H9 (cell line): ENCODE measurements at places on chromosomes 12 and 14. TPM values are rescaled to one million over a fixed set of nuclear protein-coding genes. Genes with fewer than 3 reads are reported as not detected.

DNA sequence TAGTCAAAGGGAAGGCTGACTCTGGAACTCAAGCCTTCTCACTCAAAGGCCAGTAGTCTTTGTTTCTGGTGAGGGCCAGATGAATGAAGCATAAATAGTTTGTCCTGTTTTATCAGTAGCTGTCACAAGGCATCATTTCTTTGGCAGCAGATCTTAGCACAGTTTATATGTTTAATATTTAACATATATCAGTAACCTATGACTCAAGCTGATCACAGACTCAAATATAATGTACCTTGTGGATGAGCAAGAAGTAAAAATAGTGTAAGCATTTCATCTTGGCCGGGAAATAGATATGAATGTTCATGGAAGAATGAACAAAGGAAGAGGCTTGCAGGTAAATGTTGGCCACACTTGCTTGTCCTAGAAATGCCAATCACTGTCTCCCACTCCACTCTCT is 158.3 kb upstream of the BMP4 start:
- no peak overlapping the region for H3K27ac ChIP-seq
- peaks cover 4% of the 10 kb centered on the region; the same call in 1 of the 2 replicates for H3K36me3 ChIP-seq
- H3K27me3 ChIP-seq: no peaks in the 10 kb centered on the region

GRCh38 chr14:103136388-103137271 is 13.4 kb downstream of the TNFAIP2 start:
- H3K36me3 ChIP-seq: peaks cover 17% of the 10 kb centered on the region; the same call in 1 of the 2 replicates
- H3K27me3 ChIP-seq: no peaks in the 10 kb centered on the region
- H3K4me1 ChIP-seq: no peaks in the 10 kb centered on the region; the same call in 1 of the 2 replicates
- DNase-seq: peak; percentile 85
- 0 out of 3 replicates have a peak overlapping the region, but pooled peaks have one; percentile 31 for H3K4me3 ChIP-seq
- no peak overlapping the region for H3K27ac ChIP-seq

GRCh38 chr12:7694556-7695236 is 879 bp downstream of the GDF3 start:
- peak overlapping the region; percentile 58 for H3K27ac ChIP-seq
- H3K4me1 ChIP-seq: peaks cover 4% of the 10 kb centered on the region; the same call in 1 of the 2 replicates
- peaks cover 3% of the 10 kb centered on the region; the same call in 1 of the 2 replicates for H3K36me3 ChIP-seq
- H3K4me3 ChIP-seq: peak overlapping the region; percentile 2; the same call in 1 of the 2 replicates
- DNase-seq: peak; percentile 48
- no peaks in the 10 kb centered on the region for H3K27me3 ChIP-seq

The FGF23 gene
- total RNA-seq: 0.13 and 0.24 TPM in 2 replicates

The LAG3 gene
- 1.7 and 2.2 TPM in 2 replicates for total RNA-seq

- DNase-seq: no peak
- H3K4me3 ChIP-seq: no peak overlapping the region
- H3K27me3 ChIP-seq: no peaks in the 10 kb centered on the region
- H3K27ac ChIP-seq: no peak overlapping the region
Measured at GRCh38 chr14:22552827-22553076, 36.3 kb downstream of the DAD1 start.

DNA sequence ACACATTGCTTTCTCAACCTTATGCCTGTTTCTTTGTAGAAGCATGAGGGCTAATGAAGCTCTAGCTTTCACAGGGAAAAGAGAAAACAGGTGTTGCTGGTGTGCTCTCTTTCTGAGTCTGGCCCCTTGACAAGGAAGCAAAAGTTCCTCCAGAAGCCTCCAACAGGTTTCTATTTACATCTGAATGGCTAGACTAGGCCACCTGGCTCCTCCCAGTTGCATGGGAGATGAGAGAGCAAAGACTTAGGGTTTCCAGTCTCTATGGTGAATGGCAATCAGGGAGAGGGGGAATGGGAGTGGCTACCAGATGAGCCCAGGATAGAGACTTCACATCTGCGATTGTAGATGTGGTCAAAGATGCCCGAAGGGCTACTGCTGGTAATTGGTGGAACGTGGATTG is 138.1 kb upstream of the PLXNC1 start:
- H3K4me3 ChIP-seq: no peak overlapping the region
- DNase-seq: peak; percentile 94
- peak overlapping the region; percentile 32 for H3K27ac ChIP-seq
- no peaks in the 10 kb centered on the region; the same call in 1 of the 2 replicates for H3K4me1 ChIP-seq

GRCh38 chr12:74031045-74031444 is 506.6 kb upstream of the ATXN7L3B start:
- H3K27ac ChIP-seq: no peak overlapping the region
- H3K4me3 ChIP-seq: no peak overlapping the region
- no peaks in the 10 kb centered on the region for H3K36me3 ChIP-seq
- no peaks in the 10 kb centered on the region for H3K27me3 ChIP-seq
- no peaks in the 10 kb centered on the region for H3K4me1 ChIP-seq

- no peaks in the 10 kb centered on the region for H3K27me3 ChIP-seq
- no peak overlapping the region for H3K27ac ChIP-seq
- H3K4me3 ChIP-seq: no peak overlapping the region
- H3K4me1 ChIP-seq: peaks cover 3% of the 10 kb centered on the region; the same call in 1 of the 2 replicates
- H3K36me3 ChIP-seq: no peaks in the 10 kb centered on the region
Measured at GRCh38 chr12:28855761-28856310, 293.2 kb upstream of the FAR2 start.

The BTBD6 gene
- 22.9 and 23.3 TPM in 2 replicates for total RNA-seq

- no peak overlapping the region for H3K27ac ChIP-seq
- H3K4me3 ChIP-seq: no peak overlapping the region
- H3K36me3 ChIP-seq: no peaks in the 10 kb centered on the region
- no peaks in the 10 kb centered on the region; the same call in 1 of the 2 replicates for H3K27me3 ChIP-seq
- DNase-seq: no peak
- H3K4me1 ChIP-seq: no peaks in the 10 kb centered on the region
Measured at GRCh38 chr12:104219361-104219892, 3.8 kb downstream of the TXNRD1 start.

The FOXN4 gene
- 0.29 and 0.39 TPM in 2 replicates for total RNA-seq

DNA sequence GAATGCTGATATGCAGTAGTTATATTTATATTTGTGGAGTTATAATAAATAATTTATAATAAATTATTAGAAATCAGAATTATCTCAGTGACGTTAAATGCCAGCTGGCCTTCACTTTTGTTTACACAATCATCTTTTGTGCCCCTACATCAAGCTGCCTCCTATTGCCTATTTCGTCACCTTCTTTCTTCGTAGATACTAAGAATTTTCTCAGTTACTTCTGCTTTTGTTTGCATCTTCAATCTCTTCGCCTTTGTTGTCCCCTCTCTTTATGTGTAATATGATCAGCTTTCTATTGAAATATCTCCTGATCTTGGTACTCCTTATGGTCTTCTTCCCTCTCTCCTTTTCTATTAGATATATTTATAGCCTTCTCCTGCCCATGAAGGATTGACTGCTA is 197.0 kb downstream of the ERC1 start:
- DNase-seq: no peak
- H3K27me3 ChIP-seq: no peaks in the 10 kb centered on the region
- no peaks in the 10 kb centered on the region for H3K36me3 ChIP-seq
- H3K4me1 ChIP-seq: 0 out of 2 replicates have a peak, but pooled peaks cover 3% of the 10 kb centered on the region
- H3K4me3 ChIP-seq: no peak overlapping the region
- H3K27ac ChIP-seq: no peak overlapping the region

GRCh38 chr12:75713434-75713833 is 202.0 kb upstream of the KRR1 start:
- H3K27me3 ChIP-seq: no peaks in the 10 kb centered on the region

The PRIMA1 gene
- 1.7 and 2.3 TPM in 2 replicates for total RNA-seq

DNA sequence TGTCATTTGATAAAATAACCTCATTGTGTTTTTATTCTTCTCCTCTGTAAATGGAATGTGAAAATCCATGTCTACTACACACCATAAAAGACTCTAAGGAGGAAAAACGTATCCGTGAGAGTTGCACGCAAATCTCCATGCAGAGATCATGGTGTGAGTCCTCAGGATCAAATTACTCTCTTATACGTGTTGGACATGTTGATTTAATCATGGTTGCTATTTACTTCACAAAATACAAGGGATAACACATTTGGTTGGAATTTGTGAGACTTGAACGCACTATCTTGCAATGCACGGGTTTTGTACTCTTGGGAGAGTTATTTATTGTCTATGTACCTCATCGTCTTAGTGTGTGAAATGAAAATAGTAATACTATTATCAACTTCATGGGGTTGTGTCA is 128.0 kb upstream of the RASSF8 start:
- no peaks in the 10 kb centered on the region for H3K4me1 ChIP-seq
- no peaks in the 10 kb centered on the region for H3K27me3 ChIP-seq
- H3K36me3 ChIP-seq: no peaks in the 10 kb centered on the region
- no peak overlapping the region for H3K4me3 ChIP-seq
- DNase-seq: no peak

- H3K27me3 ChIP-seq: peaks cover 3% of the 10 kb centered on the region
- no peak overlapping the region for H3K4me3 ChIP-seq
- peaks cover 3% of the 10 kb centered on the region for H3K4me1 ChIP-seq
- no peak for DNase-seq
Measured at GRCh38 chr14:38042322-38042721, 165.4 kb upstream of the SSTR1 start.

DNA sequence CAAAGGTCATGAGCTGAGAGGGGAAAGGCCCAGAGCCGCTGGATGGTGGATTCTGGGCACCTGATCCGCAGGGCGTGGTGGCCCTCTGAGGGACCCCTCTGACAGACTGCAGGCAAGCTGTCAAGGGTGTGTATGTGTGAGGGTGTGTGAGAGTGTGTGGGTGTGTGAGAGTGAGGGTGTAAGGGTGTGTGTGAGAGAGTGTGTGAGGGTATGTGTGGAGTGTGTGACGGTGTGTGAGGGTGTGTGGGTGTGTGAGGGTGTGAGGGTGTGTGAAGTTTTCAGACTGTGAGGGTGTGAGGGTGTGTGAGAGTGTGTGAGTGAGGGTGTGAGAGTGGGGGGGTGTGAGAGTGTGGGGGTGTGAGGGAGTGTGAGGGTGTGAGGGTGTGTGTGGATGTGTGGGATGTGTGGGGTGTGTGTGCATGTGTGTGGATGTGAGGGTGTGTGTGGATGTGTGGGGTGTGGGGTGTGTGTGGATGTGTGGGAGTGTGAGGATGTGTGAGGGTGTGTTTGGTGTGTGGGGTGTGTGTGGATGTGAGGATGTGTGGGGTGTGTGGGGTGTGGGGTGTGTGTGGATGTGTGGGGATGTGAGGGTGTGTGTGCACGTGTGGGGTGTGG is 156.7 kb downstream of the TMEM121 start:
- no peak overlapping the region for H3K27ac ChIP-seq
- no peak overlapping the region; the same call in 2 of the 3 replicates for H3K4me3 ChIP-seq
- no peaks in the 10 kb centered on the region for H3K4me1 ChIP-seq
- H3K27me3 ChIP-seq: no peaks in the 10 kb centered on the region
- no peak for DNase-seq
- peaks cover 18% of the 10 kb centered on the region for H3K36me3 ChIP-seq

The KRT6A gene
- total RNA-seq: not detected in 2 replicates

- no peak overlapping the region for H3K27ac ChIP-seq
- H3K4me1 ChIP-seq: peaks cover 13% of the 10 kb centered on the region; the same call in 1 of the 2 replicates
- DNase-seq: no peak
Measured at GRCh38 chr12:57008178-57008577, 1.8 kb upstream of the ZBTB39 start.

The OTOGL gene
- 0.11 and 0.24 TPM in 2 replicates for total RNA-seq

DNA sequence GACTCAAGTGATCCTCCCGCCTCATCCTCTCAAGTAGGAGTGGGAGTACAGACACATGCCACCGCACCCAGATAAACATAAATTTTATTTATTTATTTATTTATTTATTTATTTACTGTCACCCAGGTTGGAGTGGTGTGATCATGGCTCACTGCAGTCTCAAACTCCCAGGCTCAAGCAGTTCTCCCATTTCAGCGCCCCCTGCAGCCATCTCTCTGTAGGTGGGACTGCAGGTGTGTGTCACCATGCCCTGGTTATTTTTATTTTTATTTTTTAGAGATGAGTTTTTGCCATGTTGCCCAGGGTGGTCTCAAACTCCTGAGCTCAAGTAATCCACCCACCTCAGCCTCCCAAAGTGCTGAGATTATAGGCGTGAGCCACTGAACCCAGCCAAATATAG is 33.2 kb upstream of the KIF21A start:
- no peak overlapping the region for H3K27ac ChIP-seq
- no peaks in the 10 kb centered on the region for H3K27me3 ChIP-seq
- no peak overlapping the region for H3K4me3 ChIP-seq
- H3K4me1 ChIP-seq: no peaks in the 10 kb centered on the region
- H3K36me3 ChIP-seq: peaks cover 12% of the 10 kb centered on the region
- DNase-seq: no peak

- no peak overlapping the region for H3K4me3 ChIP-seq
- no peaks in the 10 kb centered on the region for H3K27me3 ChIP-seq
- no peak for DNase-seq
Measured at GRCh38 chr14:89430391-89431236, 13.6 kb upstream of the FOXN3 start.

GRCh38 chr12:48744251-48745008 is 27.9 kb upstream of the CCNT1 start:
- no peak overlapping the region for H3K27ac ChIP-seq
- H3K36me3 ChIP-seq: no peaks in the 10 kb centered on the region
- no peaks in the 10 kb centered on the region for H3K4me1 ChIP-seq
- DNase-seq: no peak

GRCh38 chr14:80425686-80426085 is 214.4 kb upstream of the DIO2 start:
- no peaks in the 10 kb centered on the region for H3K4me1 ChIP-seq
- no peak overlapping the region for H3K4me3 ChIP-seq
- H3K36me3 ChIP-seq: no peaks in the 10 kb centered on the region
- H3K27ac ChIP-seq: no peak overlapping the region
- DNase-seq: no peak

GRCh38 chr14:105411985-105412770 is 7.4 kb upstream of the MTA1 start:
- H3K4me3 ChIP-seq: no peak overlapping the region
- no peak overlapping the region for H3K27ac ChIP-seq
- peaks cover 5% of the 10 kb centered on the region for H3K36me3 ChIP-seq
- no peaks in the 10 kb centered on the region for H3K4me1 ChIP-seq

DNA sequence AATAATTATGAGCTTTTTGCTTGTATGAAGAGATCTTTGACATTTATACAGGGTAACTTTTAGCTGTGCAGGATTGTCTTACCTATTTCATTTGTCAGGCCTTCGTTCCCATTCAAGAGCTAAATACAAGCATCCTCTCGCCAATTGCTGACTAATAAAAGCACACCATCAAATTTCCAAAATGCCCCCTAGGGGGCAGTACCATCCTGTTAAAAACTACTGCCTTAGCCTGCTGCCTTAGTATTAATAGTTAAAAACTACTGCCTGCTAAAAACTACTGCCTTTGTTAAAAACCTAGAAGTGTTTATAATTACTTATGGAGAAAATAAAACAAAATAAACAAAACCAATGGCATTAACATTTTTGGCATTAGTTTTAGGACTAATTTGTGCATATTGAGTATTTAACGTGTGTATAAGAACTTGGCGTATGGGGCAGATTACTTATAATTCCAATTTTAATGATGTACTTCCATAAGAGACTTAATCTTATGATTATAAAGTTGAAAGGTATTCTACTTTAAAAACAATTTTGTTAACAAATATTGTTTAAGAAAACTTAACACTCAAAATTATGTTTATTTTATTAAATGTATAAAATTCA is 3.0 kb upstream of the IFI27L2 start:
- H3K27ac ChIP-seq: no peak overlapping the region
- no peaks in the 10 kb centered on the region for H3K27me3 ChIP-seq
- H3K4me1 ChIP-seq: no peaks in the 10 kb centered on the region; the same call in 1 of the 2 replicates
- H3K4me3 ChIP-seq: no peak overlapping the region

DNA sequence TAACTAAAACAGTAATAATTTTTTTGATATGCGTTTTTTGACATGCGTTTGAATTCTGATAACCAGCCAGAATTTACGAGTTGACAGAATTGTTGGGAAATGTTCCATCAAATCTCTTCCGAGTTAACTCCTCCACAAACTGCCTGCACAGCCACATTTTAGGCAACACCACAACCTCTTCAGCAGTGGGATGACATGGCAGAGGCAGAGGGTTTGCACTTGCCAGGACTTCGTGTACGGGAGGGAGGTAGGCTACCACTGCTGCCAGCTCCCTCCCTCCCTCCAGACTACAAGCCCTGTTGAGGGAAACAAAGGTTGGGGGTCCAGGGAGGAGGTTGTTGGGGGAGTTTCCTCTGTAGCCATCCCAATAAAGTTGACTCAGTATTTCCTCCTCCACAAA is 14.5 kb upstream of the ACTR6 start:
- no peaks in the 10 kb centered on the region for H3K27me3 ChIP-seq
- H3K4me3 ChIP-seq: no peak overlapping the region
- no peak for DNase-seq
- no peak overlapping the region for H3K27ac ChIP-seq

The LPAR5 gene
- 0.22 TPM in 2 replicates for total RNA-seq
